Stimulated activated CD4-positive, alpha-beta T cell treated with anti-CD3 and anti-CD28 coated beads, Interleukin-2, amount 100 ng/mL, for 24 hours (primary cell): ENCODE measurements at places on chromosomes 5 and 9.

- no peak for DNase-seq
Measured at GRCh38 chr9:6133346-6134063, 82.1 kb upstream of the IL33 start.

GRCh38 chr5:78985725-78986223 lies 664 bp upstream of the ARSB start:
- DNase-seq: peak; percentile 61

DNA sequence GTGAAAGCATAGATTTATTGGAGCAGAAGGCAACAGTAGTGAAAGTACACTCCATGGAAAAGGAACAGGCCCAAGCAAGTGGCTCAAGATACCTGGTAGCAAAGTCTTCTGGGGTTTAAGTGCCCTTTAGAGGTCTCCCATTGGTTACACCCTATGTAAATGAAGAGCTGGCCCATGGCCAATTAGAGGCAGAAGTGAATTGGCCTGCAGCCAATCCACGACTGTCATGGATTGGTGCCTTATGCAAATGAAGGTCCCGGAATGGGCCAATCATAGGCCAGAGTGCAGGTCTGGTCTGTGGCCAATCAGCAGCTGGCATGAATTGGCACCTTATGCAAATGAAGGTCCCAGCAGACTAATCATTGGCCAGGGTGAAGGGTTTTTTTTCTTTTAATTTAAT lies 64.2 kb upstream of the PCSK5 start:
- no peak for DNase-seq

GRCh38 chr5:179872828-179873575 lies 14.4 kb upstream of the MRNIP start:
- no peak for DNase-seq

- DNase-seq: no peak
Measured at GRCh38 chr5:180631549-180632383, 17.6 kb downstream of the FLT4 start.

DNA sequence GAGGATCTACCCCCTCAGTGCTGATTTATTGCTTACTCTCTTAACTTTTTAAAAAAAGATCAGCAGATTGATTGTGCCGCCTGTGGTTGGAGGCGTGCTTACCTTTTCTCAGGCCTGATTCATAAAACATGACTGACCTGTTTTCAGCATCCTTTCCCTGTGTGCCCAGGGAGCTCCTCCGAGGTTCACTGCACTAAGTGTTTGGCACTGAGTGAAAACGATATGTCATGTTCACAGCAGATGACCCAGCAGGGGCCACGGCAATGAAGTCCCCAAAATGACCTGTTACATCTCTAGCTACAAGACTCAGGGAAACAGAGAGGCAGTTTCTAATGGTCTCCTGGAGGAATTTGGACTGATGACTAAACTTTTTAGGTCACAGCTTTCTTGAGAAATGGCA lies 69.9 kb downstream of the INSYN2B start:
- DNase-seq: no peak

DNA sequence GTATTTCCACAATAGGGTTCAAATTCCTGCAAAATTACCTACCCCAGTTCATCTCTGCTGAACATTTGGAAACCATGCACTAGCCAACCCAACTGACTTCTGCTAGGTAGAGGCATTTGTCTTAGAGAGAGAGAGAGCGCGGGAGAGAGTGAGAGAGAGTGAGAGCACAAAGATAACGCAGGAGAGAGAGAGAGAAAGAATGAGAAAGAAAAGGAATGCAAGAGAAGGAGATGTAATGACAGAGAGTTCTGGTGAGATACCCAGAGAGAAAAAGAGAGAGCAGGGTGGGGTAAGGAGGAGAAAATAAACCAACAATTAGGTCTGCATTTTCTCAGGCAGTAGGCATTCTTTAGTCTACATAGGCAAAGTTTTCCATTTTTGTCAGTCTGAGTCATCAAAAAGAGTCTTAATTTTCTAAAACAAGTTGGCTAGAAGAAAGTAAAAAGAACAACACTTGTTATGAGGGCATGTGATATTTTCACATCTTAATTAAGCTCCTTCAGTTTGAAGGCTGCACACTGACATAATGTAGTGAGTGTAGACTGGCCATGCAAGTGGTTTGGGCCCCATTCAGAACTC lies 98.2 kb downstream of the MAP1B start:
- DNase-seq: no peak

GRCh38 chr5:114377946-114378345 lies 16.1 kb downstream of the KCNN2 start:
- DNase-seq: no peak

DNA sequence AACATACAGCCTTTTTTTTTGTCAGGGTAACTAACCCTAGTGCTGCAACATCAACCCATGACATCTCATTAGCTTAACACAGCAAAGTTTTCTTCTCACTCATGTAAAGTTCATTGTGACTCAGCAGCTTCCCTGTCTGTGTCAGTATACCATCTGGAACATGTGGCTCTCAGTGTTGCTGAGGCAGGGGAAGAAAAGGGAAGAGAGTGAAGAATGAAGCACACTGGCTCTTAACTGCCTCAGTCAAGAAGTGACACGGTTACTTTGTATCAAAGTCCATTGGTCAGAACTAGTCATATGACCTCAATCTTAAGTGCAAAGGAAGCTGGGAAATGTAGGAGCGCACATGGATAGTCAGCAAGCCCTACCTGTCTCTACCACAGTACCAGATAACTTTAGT lies 185.0 kb upstream of the ELL2 start:
- DNase-seq: no peak

DNA sequence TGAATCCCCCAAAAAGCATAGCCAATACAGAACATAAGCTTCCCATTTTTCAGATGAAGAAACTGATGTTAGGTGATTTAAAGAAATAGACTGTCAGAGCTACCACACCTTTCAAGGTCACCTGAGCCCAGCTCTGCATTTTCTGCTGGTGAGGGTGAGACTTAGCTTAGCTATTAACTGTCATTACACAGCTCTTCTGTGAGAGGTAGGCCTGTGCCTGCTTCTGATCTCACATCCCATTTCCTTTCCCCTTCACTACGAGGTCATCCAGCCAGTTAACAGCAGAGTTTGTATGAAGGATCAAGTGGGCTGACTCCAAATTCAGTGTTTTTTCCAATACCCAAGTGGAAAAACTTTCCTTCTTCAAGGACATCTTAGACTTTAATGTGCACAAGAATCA lies 528.6 kb upstream of the CLINT1 start:
- DNase-seq: no peak

DNA sequence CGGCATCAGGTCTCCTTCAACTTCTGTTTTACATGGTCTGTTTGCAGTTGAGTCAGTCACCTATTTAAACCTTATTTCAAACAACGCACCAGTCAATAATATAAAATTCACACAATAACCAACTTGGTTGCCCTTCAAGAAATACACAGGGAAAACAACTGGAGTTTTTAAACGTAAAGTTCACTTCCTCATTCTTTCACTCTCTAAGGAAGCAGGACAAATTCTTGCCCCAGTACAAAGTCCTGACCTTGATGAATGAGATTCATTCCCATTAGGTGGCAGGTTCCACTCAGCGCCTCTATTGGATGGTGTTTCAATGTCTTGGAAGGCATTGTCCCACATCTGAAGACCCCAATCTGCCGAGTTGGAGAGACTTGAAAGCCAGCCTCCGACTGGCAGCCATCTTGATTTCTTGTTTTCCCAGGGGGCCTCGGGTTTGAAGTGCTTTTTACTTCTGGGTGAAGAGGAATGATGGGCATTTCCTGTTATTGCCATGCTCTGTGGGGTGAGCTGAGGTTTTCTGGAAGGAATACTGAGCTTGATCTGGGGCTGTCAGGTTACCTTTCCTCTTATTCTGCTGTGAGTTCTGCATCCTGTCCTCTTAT lies 105.0 kb downstream of the ACER2 start:
- DNase-seq: no peak

DNA sequence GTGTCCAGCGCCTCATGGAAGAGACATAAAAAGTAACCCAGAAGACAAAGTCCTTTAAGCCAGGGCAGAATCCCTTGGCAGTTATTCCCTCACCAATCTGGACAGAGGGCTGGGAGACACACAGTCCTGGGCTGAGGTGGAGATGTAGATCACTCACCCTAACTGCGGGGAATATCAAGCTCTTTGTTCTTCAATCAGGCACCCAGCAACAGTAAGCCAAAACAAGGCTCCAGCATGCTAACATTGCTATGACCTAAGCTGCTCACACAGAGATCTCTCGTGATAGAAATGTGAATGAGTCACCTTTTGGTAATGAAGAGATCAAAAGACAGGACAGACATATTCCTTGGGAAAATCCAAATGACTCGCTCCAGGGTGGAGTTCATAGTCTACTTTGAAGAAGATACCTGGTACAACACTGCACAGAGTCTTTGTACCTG lies 101.3 kb downstream of the FBN2 start:
- no peak for DNase-seq

DNA sequence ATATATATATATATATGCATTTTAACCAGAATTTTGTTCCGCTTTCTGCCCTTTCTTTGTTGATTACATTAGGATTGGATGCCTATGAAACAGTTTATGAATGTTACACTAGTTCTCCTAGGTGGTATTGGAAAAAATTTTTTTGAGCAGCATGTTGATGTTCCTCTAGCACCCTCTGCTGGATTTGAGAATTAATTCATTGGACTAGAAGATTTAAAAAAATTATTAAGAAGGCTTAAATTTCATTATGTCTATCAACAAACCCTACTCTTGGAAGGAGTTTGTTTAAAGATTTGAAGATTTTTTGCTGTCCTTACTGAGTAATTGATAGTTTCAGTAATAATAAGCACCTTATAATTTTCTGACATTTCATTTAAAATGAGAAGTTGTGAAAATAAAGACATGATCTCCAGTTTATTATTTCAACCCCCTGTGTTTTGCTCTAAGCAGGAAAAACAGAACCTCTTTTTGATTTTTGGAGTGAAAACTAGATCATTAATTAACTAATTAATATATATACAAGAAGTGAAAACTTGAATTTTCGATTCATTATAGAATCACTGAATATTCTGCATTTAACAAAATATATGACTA lies 89.6 kb downstream of the CCDC171 start:
- no peak for DNase-seq

GRCh38 chr9:105401651-105402050 lies 46.2 kb upstream of the FSD1L start:
- DNase-seq: no peak

DNA sequence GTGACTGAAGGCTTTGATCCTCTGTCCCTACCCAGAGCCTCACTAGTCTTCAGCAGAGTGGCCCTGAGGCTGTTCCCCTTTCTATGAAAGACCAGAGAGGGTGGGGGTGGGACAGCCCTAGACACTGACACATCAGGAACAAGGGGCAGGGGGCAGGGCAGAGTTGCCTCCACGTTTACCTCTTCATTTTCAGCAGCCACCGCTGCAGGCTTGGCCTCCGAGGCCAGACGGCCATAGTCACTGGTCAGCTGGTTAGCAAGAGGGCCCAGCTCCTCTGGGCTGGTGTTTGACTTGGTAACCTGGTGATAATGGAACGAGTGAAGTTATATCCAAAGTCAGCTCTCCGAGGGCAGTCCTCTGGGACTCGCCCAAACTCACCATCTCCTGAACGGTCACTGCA lies 15.6 kb upstream of the TPM2 start:
- no peak for DNase-seq

GRCh38 chr5:53643445-53643844 lies 83.0 kb downstream of the NDUFS4 start:
- no peak for DNase-seq

DNA sequence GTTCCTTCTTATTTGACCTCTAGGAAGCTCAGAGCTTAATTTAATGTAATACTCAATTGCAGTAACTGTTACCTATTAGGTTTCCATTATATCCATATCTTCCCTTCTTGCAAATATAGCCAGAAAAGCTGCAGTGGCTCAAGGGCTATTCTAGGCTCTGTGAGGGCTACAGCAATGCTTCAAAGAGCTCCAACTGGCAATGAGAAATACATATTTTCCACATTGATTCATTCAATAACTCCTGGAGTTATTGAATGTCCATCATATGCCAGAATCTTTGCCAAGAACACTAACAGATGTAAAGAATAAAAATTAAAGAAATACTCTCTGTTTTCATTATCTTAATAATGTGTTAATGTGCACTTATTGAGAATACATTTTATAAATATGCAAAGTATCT lies 396.9 kb upstream of the PAPPA start:
- no peak for DNase-seq

DNA sequence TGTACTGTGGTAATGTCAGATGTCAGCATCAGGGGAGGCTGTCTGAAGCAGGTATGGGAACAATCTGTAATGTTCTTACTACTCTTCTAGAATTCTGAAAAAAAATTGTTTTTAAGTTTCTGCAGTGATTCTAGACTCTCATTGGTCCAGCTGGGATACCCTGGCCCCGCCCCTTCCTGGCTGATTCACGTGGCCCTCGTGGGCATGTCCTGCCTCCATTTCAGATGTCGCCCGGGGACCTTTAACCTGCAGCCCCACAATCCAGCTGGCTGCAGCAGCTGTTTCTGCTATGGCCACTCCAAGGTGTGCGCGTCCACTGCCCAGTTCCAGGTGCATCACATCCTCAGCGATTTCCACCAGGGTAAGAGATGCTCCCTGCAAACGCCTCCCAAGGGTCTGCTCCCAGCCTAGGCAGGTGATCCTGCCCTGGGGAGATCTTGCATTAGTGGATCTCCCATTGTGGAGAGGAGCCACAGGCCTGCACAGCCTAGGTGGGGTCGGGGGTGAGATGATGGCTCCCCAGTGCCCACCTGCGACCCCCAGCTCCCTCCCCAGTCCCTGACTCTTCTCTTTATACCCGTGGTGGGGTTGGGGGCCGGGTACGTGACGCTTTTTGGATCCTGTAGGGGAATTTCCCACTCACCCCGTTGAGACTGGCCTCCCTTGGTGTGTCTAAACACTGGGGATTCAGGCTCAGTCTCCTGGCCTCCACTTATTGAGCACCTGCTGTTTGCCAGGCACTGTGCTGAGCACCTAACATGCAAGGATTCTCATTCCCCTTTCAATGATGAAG lies 36.5 kb downstream of the LAMC3 start:
- peak; percentile 65 for DNase-seq

- no peak for DNase-seq
Measured at GRCh38 chr5:124572971-124573370, 173.5 kb downstream of the ZNF608 start.

GRCh38 chr9:129436751-129437625 lies 183.9 kb downstream of the C9orf50 start:
- DNase-seq: peak; percentile 36
